ENCODE measurements at places on chromosomes 12 and 14.

DNA sequence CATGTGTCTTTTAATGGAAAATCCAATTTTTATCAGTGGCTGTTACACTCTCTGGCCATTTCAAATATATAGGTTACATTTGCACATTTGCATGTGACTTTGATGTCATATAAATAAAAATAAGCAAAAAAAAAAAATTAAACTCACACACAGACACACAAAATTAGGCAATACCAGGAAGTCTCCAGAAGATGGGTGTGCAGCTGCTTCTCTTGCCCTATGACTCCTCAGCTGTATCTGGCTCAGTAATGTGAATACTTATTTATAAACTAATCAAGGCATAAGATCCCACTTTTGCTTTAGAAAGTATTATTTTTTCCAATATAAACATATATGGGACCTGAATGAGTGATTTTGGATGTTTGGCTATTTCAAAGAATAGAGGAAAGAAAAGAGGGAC lies 461.1 kb downstream of the LRIG3 start:
- no peak for DNase-seq

GRCh38 chr12:132600048-132601032 lies 10.0 kb downstream of the LRCOL1 start:
- no peak for DNase-seq

- no peak for DNase-seq
Observed at GRCh38 chr14:105043641-105044040, 21.6 kb downstream of the GPR132 start.

GRCh38 chr12:109738878-109739665 lies 25.4 kb downstream of the FAM222A start:
- DNase-seq: no peak

DNA sequence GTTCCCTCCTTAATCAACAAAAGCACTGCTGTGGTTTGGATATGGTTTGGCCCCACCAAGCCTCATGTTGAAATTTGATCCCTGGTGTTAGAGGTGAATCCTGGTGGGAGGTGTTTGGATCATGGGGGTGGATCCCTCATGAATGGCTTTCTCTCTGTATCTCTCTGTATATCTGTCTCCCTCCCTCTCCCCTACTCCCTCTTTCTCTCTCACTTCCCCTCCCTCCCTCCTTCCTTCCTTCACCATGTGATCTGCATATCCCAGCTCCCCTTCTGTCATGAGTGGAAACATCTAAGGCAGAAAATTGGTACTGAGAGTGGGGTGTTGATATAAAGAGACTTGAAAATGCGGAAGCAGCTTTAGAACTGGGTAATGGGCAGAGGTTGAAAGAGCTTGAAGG lies 5.2 kb downstream of the GSKIP start:
- no peak for DNase-seq

DNA sequence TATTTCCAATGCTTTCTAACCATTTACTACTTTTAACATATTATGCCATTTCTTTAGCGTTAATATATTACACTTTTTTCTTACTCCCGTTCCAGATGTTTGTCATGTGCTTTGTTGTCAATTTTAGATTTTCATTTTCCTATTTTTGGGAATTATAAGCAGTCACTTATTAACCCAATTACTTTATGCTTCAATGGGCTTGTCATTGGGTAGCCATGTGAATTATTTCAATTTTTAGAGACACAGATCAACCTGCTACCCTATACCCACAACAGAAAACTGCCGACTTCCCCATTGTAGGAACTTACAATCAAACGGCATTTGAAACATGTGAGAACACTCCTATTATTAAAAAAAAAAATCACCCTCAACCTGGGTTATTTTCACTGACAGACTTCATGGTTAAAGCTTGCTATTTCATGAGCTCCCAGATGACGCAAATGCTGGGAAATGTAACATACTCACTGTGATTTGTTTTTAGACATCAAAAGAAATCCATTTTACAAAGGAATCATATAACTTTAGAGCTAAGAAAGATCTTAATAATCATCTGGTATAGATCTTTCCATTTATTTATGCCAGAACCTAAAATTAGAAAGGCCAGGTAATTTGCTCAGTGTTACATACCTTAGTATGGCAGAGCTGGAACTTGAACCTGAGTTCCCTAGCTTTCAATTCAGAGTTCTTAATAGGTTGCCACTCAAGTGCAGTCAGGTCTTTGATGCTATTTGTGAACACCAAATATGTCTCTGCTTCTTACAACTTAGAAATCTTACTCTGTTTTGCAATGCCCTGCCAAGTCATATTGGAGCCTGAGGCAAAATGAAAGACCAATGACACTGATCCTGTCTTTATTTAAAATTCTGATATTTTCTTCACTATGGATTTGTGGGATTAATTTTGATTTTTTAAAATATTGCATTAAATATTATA lies 340.4 kb downstream of the RAD51B start:
- DNase-seq: no peak

GRCh38 chr14:89807892-89808291 lies 146.6 kb downstream of the EFCAB11 start:
- no peak for DNase-seq

DNA sequence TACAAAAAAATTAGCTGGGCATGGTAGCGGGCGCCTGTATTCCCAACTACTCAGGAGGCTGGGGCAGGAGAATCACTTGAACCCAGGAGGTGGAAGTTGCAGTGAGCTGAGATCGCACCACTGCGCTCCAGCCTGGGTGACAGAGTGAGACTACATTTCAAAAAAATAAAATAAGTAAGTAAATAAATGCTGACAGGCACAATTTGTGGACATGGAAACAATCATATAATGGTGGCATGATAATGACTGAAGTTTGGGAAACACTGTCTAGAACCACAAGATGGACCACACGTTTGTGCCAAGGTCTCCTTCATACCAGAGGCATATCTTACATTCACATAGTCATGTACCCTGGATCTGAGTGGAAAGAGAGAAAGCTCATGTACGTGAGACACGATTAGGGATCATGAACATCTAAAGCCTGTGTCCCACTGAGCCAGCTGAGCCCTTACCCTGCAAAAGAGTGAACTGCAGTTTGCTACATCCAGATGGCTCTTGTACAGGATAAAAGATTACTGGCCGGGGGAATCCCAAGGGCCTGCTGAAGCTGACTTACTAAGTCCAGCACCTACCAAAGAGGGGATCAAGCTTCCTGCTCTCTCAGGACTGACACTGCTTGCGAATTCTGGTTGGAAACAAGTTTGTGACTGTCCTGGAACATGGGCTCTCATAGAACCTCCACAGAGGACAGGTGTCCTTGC lies 62.9 kb downstream of the TRAFD1 start:
- no peak for DNase-seq

DNA sequence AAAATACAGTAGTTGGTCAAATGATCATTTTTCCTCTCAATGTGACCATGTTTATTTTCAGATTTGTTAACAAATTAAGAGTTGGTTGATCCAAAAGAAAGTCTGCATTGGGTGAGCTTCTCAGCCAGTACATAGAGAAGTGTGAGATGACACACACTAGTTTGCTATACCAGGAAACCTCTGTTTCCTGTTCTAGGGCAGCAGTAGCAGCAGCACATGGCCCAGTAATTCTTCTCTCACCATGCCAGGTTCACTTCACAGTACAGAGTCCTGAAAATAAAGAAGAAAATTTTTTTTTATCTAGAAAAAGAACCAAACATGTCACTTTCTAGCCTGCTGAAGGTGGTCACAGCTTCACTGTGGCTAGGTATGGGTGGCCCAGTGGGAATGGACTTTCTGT lies 250.2 kb upstream of the OR4E1 start:
- DNase-seq: no peak

DNA sequence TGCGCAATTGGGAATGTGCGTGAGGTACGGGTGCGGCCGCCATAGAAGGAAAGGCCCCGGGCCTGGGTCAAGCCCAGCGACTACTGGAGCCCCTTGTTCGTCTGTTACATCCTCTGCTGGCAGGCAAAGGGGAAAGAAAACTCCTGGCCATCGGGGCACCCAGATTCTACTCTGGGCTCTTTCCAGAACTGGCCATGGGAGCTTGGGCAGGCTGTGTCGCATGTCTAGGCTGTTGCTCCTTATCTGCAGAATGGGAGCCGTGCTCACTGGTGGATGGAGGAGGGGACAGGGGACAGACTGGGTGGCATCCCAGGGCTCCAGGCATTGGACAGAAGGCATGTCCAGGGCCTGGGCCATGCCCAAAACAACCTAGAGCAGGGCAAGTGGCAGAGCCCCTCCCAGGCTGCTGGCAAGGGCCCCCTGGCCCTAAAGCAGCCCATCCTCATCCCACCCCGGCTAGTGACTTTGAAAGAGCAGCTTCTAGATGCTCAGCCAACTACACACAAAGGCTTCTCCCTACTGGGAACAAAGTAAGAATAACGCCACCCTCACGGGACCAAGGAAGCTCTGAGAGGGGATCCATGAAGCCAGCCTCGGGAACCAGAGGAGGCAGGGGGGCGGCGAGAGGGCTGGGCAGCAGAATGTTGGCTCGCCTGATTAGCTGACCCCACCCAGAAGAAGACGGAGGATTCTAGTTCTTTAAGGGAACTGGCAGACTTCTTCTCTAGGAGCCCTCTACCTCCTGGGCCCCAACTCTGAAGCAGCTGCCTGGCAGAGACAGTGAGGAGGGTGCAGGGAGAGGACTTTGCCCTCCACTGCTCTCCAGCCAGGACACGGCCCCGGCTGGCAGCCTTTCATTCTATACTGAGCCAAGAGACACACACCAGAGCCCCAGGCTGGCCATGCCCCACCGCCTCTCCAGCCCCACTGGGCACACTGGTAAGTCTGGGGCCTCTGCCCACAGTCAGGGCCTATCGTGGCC lies 96.8 kb downstream of the SINHCAF start:
- no peak for DNase-seq

GRCh38 chr12:56872366-56872765 lies 61.8 kb downstream of the SDR9C7 start:
- no peak for DNase-seq

- DNase-seq: no peak
Observed at GRCh38 chr14:80215756-80216581, 4.7 kb upstream of the DIO2 start.

DNA sequence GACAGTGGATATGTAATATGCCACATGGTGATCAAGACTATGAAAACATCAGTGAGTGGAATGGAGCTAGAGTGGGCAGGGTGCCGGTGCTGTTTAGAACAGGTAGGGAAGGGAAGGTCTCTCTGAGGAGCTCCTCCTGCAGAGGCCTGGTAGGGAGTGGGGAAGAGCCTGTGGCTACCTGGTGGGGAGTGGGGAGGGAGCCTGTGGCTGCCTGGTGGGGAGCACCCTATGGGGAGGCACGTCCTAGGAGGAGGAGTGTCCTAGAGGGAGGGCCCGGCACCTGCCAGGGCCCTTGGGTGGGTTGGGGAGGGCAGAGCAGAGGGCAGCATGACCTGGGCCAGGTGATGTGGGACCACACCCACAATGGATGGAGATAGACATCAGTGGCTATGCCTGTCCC lies 122.6 kb downstream of the ADGRD1 start:
- no peak for DNase-seq

Data from activated T-helper 9 cell treated with anti-CD3 and anti-CD28 coated beads, Interleukin-2, amount 50 U/mL, for 16 hours (primary cell).